ENCODE measurements at places on chromosomes 11 and 22. TPM values are rescaled to one million over a fixed set of nuclear protein-coding genes. Genes with fewer than 3 reads are reported as not detected.

Gene CCDC81
- 0.64 TPM for total RNA-seq

DNA sequence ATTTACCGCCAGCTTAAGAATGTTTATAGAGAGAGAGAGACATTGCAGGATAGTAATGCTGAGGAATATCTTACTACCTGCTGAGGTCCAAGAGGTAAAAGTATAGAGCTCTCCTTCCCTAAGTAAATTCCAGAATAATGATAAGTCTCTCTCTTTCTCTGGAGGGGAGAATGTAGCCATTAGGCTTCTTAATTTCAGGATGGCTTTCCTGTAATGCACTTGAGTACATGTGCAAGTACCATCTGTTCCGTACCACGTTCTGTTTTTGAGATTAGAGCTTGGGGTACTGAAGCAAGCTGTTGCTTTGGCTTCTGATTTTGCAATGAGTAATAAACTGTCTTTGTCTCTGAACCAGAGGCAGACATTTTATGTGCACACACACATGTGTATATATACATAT, 1314.0 kb downstream of the JRKL start:
- DNase-seq = no peak

DNA sequence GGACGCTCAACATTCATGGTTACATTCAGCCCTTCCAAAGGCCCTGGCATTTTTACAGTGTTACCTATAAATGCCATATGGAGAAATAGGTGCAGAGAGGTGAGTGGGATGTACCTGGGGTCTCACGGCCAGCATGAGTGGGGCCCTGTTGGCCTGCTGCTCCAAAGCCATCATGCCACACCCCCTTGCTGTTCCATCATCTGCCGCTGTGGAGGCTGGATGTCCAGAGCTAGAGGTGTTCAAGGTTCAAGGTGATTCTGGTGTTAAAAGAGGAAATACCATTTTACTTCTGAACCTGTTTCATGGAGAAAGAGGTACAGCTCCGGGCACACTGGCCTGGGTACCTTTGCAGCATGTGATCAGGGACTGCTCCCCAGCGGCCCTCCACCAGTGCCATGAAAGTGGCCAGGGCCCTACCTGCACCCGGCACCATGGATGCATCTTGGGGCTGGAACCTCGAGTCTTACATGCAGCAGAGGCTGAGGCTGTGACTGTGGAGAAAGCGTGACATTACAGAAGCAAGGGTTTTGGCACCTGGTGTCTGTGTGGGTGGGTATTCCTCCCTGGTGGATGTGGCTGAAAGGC, 68.6 kb downstream of the PARVB start:
- no peak for DNase-seq

- no peak for DNase-seq
Measured at GRCh38 chr22:36220451-36220921, 18.8 kb downstream of the APOL2 start.

DNA sequence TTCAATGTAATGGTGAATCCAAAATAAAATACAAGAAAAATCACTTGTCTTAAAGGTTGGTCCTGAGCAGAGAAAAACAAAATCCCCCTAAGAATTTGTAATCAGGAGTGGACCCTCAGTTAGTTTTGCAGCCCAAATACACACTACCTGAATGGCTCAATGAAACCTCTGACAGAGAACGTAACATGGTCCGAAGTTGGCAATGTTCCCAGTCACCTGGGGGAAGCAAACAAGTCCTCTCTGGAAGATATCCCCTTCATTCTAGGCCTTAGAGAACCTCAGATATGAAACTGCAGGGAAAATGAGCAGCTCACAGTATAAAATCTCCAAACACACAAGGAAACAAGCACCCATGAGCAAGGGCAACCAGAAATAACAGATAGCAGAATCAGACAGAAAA, 58.2 kb downstream of the MORC2 start:
- no peak for DNase-seq

- DNase-seq = no peak
Measured at GRCh38 chr11:78351193-78351592, 66.4 kb downstream of the GAB2 start.
